Iris pigment epithelial cell (primary cell): ENCODE measurements at places on chromosomes 5 and 9.

DNA sequence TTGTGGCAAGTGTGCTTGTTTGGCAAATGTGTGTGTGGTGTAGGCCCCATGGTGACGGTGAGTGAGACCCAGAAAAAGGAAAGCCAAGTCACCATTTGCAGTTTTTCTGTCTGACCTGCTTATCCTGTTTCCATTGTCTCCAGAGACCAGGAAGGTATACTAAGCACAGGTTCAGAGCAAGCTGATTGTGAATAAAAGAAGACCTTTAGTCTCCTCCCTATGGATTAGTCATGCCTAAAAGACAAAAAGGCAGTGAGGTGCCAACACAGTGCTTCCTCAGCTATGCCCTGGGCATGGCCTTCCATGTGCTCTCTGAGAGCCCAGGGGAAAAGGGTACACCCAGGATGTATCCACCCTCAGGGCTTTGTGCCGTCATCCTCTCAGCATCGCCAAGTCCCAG lies 49.2 kb upstream of the SHOC1 start:
- DNase-seq, result no peak

GRCh38 chr5:67166460-67167285 lies 29.9 kb downstream of the CD180 start:
- no peak for DNase-seq

DNA sequence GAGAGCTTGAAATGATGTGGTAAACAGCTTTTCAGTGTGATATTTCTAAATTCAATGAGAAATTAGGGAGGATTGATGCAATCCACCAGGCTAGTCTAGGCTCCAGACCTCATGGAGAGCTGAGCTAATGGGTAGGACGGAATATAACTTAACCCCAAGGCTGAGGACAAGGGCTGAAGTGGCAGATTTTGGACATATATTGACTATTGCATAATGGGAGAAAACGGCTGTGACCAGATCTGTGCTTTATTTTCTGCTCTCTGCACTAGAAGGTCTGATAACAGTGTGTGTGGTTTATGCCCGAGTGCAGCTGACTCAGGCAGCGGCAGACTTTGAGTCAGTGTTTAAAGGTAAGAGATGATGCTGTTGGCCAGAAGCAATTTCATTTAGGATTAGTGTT lies 70.6 kb downstream of the ACTBL2 start:
- DNase-seq, result peak; percentile 82

- DNase-seq, result no peak
Measured at GRCh38 chr5:121108725-121109124, 644.6 kb downstream of the PRR16 start.

- no peak for DNase-seq
Measured at GRCh38 chr5:10662661-10663488, 98.2 kb downstream of the DAP start.

DNA sequence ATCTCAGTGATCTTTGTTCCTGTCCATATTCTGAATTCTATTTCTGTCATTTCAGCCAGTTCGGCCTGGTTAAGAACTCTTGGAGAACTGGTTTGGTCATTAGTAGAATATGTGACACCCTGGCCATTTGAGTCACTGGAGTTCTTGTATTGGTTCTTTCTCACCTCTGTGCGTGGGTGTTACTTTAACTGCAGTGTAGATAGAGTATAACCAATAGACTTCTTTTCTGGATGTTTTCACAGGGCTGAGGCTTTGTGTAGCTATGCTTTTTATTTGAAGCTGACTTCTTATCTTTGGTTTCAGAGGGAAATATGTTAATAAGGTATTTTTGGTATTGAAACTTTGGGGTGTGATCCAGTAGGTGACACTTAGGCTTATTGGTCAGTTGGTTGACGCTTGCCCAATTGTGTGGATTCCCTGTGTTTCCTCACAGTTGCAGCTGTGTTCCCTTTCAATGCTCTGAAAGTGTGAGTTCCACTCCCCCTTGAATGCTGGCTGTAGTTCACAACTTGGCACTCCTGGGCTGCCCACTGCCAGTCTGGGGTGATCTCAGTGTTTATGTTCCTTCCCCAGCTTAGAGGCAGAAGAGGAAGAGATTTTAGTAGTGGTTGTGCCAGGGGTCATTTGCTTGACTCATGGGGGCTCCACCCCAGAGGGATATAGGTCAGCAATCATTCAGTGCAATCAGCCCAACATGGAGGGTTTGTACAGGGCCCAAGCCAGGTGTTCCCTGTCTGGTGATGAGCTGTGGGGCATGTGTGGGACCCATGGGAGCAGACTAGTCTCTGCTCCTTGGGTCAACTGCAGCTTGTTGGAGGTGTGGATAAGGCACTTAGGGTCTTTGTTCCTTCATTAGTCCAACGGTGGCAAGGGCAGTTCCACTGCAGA lies 34.9 kb upstream of the TEK start:
- DNase-seq, result peak; percentile 30

DNA sequence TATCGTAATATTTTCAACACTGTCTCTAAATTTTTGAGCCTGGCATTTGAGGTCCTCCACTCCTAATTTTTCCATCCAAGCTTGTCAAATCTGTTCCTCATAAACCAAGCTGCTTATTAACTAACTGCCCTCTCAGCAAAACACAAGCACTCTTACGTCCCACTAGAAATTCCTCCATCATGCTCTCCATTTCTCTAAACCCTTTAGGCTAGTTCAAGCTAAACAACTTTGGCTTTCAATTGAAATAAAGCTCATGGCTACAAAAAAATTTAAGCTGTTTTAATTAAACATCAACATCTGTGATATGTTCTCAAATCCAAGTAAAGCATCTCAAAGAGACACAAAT lies 45.7 kb downstream of the RNF145 start:
- no peak for DNase-seq
